ENCODE measurements at places on chromosomes 16 and 17.

- DNase-seq, result no peak
Measured at GRCh38 chr17:72514321-72514861, 393.6 kb downstream of the SOX9 start.

DNA sequence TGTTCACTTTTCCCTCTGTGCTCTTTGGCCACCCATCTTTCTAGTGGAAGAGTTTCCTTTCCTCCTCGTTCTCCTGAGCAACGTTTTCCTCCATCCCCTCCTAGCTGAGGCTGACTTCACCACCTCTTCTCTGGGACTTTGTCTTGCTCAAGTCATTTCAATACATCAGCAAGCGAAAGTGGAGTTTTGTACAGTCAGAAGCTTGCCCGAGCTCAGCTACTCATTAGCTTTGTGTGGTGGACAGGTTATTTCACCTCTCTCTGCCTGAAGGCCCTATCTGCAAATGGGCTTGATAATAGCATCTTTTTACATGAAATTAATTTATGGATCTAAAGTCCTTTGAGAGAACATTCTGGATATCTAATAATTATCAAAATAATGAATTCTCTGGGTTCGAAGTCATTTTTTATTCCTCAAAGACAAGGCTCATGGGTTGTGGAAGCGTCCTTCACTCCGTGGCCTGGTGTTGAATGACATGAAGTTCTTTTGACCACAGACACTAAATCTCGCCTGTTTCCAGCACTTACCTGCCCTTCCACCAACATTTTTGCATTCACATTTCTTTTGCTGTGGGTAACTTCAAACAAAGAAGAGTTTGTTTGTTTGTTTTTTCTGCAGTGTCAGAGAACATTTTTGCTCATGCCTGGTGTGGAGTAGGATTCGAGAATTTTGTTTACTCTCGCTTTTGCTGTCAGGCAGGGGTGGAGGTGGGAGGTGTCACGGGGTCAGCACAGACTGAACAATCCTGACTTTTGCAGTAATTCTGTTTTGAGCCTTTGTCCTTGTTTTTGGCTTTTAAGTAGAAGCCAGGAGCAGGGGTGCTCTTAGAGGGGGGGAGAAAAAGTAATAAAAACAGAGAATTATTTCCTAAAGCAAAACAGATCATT lies 155.0 kb upstream of the CACNG5 start:
- DNase-seq, result no peak

- no peak for DNase-seq
Measured at GRCh38 chr17:78766743-78767294, 15.3 kb downstream of the CYTH1 start.

GRCh38 chr17:60231234-60231633 lies 81.5 kb downstream of the CA4 start:
- no peak for DNase-seq

DNA sequence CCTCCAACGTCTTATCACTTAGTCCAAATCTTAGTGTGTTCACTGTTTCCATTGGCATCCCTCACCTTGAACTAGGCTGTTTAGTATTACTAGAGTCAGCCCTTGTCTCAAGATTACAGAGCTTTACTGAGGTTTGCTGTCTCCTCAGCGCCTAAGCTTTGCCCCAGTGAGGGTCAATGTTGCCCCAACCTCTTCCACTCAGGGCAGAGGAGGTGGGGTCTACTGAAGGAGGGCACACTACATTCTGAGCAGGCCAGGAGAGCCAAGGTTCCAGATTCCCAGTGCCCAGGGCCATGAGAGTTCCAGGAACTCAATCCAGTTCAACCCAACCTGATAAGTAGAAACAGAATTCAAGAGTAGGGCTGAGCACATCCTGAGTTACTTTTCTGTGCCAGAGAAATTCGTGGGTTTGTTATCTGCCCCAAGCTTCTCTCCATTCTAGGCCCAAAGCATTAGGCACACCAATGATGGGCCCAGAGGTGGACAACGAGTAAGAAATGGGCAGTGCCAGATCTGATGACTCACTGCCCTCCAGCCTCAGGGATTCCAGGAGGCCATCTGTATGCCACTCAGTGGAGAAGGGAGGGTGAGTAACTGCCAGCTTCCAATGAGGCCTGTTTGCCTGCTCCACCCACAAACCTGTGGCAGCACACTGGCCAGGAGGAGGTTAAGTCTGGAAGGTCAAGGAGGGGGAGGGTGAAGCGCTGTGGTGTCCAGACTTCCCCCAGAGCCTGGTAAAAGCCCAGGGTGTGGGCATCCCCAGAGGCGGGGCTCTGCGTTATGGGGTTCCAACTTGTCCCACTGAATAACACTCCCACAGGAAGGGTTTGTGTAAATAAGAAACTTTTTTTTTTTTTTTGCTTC lies 8.2 kb downstream of the TUBG2 start:
- DNase-seq, result no peak

DNA sequence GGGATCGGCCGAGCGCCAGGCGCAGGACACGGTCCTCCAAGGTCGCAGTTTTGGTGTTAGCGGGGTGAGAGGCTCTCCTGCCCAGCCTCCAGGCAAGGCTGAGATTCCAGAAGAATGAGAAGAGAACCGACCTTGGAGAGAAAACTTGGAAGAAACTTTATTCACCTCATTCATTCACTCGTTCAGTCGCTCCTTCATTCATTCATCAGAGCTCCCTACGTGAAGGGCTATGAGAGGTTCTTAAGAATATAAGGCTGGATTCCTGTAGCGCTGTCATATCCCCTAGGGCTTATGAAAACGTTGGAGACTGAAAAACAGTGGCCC lies 991 bp upstream of the MYH10 start:
- no peak for DNase-seq

DNA sequence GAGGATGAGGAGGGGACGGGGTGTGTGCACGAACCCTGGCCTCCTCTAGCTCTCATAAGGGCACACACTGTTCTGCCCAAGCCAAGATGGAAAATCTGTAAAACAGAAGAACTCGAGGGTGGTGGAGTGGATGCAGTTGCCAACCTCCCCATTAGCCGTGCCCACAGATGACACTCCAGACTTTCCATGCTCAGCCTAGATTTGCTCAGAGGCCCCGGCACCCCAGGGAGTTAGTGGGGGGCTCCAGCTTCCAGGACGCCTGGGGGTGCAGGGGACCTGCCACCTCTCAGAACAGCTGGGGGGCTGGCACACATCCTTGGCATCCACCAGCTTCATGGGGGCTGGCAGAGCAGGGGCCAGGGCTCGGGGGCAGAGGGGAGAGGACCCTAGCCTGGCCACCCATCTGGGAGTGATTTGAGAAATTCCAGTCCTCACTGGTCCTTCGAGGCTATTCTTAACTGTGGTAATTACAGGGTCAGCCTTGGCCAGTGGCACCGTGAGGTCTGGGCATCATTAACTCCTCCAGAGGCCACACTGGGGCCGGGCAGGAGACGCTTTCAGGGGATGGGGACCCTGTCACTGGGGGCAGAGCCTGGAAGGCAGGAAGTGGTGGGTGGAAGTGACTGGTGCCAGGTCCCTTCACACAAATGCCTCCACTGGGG lies 14.3 kb downstream of the VASN start:
- DNase-seq, result no peak

DNA sequence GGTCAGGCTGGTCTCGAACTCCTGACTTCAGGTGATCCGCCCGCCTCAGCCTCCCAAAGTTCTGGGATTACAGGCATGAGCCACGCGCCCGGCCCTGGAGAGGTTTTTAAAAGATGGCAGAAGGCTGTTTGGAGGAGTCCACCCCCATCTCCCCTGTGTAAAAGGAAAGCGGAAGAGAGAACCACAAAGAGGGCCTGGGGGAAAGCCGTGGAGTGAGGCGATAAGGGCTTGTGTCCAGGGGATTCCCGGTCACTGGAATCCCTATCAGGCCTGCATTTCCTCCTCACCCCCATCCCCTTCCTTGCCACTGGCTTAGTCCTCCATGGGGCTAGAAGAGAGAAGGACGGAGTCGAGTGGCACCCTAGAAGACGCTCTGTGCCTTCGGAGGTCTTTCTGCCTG lies at the start of gene GP1BA:
GP1BA (plus strand) TSS at position 315 of the 400 bp plus-strand sequence. CDS start 328 bp downstream, outside the sequence.
- DNase-seq, result no peak

GRCh38 chr17:81076141-81076679 lies 41.3 kb downstream of the BAIAP2 start:
- no peak for DNase-seq

DNA sequence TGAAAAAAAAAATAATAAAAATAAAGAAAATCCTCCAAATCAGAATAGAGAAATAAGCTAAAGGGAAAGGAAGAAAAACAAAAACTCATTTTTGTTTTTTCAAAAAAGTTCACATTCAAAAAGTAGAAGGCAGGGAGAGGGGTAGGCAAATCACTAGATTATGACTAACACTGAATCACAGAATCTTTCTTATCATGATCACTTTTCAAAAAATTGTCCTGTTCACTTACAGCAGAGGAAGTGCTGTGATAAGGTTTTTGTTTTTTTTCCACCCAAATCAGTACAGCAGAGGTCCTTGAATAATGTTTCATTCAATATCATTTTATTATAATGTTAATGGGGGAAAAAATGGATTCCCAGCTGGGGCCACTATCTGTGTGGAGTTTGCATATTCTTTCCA lies 106.4 kb downstream of the CA4 start:
- no peak for DNase-seq

GRCh38 chr16:85077576-85078125 lies 34.6 kb downstream of the CIBAR2 start:
- no peak for DNase-seq

- no peak for DNase-seq
Measured at GRCh38 chr16:71432906-71433305, 8.9 kb downstream of the TLE7 start.

DNA sequence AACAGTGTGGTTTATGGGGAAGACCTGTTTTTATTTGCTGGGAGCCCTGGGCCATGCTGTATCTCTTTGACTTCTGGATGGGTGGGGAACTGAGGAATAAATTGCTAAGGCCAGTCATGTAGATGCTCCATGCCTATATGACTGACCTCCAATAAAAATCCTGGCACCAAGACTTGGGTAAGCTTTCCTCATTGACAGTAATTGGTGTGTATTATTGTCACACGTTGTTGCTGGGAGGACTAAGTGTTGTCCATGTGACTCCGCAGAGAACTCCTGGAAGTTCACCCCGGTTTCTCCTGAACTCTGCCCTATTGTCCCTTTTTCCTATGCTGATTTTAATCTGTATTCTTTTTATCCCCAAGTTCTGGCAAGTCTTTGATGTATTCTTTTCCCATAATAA lies 33.4 kb upstream of the USP22 start:
- DNase-seq, result no peak

GRCh38 chr16:90053902-90054500 lies 23.1 kb downstream of the PRDM7 start:
- no peak for DNase-seq

DNA sequence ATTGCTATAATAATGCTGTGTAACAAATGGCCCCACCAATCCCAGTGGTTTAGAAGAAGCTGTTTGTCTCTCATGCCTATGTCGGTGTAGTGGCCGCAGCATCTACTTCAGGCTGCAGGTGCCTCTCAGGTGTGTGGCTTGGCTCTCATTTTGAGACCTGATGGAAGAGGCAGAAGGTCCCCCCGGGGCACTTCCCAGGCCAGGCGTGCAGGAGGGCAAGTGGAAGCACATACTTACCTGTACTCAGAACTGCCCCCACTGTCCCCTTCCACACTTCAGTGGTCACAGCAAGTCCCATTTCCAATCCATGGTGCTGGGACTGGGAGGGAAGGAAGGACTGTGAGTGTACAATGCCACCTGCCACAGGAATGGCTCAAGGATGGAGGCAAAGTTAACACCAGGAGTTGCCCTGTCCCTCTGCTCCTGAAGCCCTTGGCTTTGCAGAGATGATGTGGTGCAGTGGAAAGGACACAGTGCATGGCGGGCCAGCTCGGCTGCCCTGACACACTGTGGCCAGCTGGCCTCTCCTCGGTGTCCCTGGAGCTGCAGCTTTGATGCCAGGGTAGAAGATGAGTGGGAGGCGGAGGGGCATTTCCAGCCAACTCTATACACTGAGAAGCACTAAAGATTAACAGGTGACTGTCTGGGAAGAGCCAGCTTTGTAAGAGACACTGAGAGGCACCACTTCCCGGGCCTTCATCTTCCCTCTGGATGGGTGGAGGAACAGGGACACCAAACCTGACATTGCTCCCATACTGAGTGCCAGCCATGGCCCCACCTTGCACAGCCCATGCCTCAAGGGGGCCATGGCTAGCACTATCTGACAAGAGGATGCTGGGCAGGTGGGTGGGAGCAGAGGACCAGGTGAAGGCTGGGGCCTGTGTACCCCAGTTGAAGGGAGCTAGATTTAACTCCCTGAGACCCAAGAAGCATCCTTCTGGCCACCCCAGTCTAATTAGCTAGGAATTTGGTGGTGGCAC lies 105.9 kb downstream of the METRNL start:
- peak; percentile 1 for DNase-seq

- no peak for DNase-seq
Measured at GRCh38 chr16:20344611-20345010, 7.9 kb downstream of the UMOD start.

GRCh38 chr17:39026980-39027451 lies 59.8 kb upstream of the FBXO47 start:
- no peak for DNase-seq

DNA sequence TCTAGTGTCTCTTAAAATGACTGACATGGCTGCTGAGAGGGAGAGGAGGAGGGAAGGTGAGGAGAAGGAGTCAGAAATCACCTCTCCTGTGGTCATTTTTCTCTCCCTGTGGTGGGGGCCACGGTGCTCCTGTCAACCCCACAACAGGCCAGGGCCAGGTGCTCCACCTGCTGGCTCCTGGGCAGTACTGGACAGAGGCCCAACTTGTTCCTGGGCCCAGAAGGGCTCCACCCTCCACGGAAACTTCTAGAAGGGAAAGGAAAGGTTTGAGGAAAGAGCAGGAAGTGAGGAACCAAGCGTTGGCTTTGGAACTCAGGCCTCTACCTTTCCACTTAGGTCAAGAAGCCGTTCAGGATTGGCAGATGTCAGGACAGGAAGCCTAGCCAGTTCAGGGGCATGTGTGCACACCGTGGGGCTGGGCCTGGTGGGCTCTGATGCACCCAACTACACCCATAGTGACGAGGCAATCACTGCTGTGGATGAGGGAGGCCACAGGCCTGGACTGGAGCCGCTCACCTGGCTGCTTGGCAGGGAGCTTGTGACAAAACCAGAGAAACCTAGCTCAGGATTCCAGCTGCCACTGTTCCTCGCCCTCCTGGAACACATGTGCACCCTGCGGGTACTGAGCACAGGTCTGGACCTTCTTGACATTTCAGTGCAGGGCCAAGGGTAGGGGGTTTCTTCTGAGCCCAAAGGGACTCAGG lies 36.1 kb downstream of the WNT3 start:
- no peak for DNase-seq

- no peak for DNase-seq
Measured at GRCh38 chr17:72176951-72177660, 56.3 kb downstream of the SOX9 start.

GRCh38 chr17:82449131-82449882 lies 1.2 kb downstream of the CYBC1 start:
- peak; percentile 72 for DNase-seq

- no peak for DNase-seq
Measured at GRCh38 chr16:68247932-68248331, 2.8 kb downstream of the PLA2G15 start.

DNA sequence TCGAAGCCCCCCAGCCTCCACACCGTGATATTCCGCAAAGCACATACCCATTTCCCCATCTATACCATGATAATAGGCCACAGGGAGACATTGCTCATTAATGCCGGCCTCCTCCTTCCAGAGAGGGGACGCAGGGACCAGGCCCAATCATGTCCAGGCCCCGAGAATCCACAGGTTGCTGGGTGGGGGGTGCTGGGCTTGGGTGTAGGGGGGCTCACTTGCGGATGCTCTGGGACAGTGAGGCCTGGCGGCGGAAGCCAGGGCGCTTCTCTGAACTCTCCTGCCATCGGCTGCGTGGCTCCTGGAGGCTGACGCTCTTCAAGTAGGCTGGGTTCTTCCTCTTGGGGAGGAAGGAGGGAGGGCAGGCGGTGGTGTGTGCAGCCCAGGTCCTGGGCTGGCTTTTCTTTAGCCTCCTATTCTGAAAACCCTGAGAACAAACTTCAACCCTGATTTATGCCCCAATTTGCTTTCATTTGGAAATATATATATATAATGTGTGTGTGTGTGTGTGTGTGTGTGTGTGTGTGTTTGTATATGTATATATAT lies 12.2 kb downstream of the AANAT start:
- DNase-seq, result no peak
